ENCODE measurements at places on chromosomes 2 and 18.

- DNase-seq: no peak
Measured at GRCh38 chr2:230722207-230722885, 9.7 kb downstream of the CAB39 start.

- DNase-seq: no peak
Measured at GRCh38 chr18:30455741-30456140, 586.8 kb downstream of the DSC3 start.

DNA sequence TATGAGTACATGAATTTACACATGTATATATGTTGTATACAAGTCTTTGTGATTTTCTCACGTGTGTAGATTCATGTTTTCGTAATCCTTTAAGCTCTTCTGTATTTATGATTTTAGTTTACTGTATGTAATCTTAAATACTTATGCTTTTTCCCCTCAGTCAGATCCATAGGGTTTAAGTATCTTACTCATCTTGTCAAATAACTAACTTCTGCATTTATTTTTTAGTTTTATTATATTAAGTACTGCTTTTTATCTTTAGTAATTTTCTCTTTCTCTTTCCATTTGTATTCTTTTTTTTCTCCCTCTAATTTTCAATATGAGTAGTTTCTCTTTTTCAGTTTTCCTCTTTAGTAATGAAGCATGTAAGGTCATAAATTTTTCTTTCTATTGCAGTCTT lies 179.4 kb downstream of the LCLAT1 start:
- no peak for DNase-seq

GRCh38 chr2:85935746-85936208 lies 47.0 kb upstream of the ST3GAL5 start:
- DNase-seq: no peak

DNA sequence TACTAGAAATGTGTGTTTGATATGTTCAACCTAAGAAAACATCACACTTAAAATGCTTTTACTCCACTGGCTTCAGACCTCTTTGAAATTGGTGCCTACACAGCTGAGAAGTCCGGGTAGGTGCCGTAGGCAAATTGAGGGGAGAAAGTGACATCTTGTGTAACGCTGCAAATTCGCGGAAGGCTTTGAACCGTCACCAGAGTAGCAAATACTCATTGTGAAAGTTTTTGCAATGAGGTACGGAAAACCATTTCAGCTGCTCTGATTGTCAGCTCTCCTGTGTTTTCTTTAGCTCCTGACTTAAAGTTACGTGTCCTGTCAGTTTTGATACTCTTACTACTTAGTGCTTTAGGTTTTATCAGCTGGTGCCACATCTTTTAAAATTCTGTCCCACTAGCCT lies 224.5 kb downstream of the FAM210A start:
- DNase-seq: no peak

DNA sequence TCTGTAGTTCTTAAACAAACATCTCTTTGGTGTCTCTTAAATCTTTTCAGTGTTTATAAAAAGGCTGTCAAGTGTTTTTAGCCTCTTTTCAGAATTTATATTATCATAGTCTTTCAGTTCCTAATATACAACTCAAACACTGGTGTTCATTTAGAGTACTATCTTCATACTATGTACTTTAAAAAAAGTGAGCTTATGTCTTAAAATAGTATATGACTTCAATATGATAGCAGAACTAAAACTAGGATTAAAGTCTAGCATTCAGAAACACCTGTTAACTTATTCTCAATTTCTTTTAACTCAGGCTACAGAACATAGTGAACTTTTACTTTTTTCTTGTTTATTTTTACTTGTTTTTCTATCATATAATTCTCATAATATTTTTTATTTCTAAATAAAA lies 14.7 kb upstream of the IKZF2 start:
- DNase-seq: no peak

- DNase-seq: no peak
Measured at GRCh38 chr18:55185391-55185790, 226.1 kb upstream of the CCDC68 start.

DNA sequence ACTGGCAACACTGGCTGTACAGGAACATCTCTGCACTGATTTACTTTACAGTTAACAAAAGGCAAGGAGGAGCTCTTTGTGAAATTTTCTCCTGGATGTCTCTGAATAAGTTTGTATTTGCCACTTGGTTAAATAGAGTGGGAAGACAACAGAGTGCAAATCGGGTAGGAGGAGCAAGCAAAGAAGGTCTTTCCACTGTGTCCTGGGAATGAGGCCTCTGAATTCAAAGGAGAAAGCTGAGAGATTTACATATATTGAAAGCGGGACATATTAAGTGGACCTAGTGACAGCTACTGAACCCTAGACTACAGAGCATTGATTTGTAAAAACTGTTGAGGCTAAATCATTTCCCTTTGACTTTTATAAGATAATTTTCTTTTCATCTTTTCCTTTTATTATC lies 117.4 kb upstream of the CHRNA1 start:
- DNase-seq: no peak

GRCh38 chr2:12479065-12479601 lies 237.6 kb upstream of the TRIB2 start:
- DNase-seq: no peak

DNA sequence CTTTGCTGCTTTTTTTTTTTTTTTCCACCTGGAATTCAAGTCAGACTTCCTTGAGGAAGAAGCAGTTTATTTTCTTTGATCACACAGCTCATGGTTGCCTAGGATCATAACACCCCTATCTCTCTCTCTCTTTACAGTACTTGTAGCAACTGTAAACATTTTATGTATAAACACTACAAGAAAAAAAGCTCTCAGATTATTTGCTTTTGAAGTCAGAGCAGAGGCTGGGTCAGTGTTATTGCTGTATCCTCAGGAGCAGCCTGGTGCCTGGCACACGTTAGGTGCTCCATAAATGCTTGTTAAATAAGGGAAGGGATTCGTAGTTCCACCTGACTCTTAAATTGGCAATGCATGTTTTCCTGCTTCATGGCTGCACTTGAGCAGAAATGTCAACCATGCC lies 221.2 kb downstream of the TGIF1 start:
- DNase-seq: no peak

DNA sequence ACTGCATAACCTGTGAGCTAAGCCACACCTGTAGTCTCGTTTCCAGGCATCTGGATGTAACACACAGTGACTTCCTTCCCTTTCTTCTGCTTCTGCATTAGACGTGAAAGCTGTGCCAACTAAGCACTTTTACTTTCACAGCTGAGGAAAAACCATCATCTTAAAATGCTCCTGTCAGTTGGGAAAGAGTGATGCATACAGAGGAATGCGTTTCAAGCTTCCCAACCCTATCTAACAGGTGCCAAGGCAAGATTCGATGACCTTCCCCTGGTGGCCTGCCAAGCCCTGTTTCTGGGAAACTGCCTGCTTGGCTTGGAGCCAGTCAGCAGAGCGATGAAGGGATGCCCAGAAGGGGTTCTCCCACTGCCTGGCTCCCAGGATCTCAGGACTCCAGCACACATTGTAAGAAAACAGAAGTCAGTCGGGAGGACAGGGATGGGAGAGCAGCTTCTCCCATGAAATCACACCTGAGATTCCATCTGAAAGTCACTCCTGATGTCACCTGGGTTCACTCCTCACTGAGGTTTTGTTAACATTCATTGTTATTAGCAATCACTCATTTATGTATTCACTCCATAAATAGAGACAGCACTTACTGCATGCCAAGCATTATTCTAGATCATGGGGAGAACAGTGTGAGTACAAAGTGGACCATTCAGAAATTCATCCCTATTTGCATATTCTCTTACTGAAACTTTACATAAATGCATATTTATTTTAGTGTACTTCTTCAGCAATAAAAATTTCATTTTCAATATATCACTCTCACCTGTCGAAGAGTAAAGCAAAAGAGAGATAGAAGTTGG lies 64.1 kb downstream of the DTNA start:
- DNase-seq: no peak

DNA sequence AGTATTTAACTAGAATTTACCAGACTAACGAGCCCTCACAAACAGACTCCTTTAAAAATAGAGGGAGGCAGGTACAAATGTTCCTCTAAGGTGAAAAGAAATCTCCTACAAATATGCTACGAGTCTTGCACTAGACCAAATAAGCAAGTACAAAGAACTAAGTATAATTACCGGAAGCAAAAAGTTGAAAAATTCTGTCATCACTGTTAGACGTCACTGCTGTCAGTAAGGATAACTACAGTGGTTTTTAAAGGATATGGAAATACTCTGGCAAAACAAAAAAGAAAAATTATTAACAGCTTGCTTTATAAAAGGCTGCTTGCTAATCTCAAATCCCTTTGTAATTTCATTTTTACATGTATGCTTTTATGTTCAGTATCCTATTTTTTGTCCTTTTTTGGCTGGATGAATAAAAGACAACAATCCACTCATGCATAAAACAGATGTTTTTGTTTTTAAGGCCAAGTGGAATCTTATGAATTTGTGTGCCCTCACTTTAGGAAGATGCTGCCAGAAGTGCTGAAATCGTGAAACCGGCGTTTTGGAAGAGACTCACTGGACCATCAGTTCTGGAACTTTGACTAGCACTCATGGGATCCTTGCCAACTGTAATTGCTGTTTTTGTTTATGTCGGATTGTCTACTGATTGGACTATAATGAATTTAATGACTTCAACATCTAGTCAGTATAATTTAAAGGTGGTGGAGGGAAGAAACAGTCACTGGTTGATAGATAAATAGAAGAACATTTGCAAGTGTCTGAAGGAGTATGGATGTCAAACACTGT lies 6.7 kb downstream of the ZNF521 start:
- DNase-seq: no peak

DNA sequence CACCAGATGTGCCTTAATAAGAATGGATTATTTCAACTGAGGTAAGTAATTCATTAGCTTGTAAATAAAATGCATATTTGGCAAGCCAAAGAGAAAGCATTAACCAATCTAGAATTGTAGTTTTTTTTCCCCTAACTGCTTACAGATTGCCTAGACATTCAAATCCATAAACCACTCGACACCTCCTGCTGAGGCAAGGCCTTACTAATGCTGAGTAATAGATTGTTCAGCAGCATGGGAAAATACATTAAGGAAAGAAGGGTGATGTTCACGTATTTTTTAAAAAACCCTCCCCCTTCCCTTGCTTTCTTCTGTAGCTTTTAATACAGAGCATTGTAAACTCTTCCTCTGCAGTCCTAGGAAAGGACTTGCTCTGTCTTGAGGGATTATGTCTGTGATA lies 17.0 kb upstream of the LINC00305 start:
- DNase-seq: no peak

- no peak for DNase-seq
Measured at GRCh38 chr2:212939777-212940531, 211.5 kb downstream of the IKZF2 start.

DNA sequence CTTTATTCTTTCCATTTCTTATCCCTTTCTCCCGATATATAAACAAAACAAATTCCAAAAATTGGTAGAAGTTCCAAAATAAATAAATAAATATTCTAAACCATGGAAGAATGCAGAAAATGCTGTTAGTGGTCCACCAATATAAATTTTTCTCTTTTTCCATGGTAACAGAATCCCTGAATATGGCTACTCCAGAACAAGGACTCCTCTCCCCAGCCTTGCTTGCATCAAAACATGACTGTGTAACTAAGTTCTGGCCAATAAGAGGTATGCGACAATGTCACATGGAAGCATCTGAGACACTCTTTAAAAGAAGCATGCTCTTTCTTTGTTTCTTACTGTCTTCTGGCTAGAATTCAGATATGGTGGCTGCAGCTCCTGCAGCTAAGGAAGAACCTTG lies 325.1 kb upstream of the TANK start:
- no peak for DNase-seq

GRCh38 chr2:49043405-49043982 lies 110.8 kb downstream of the FSHR start:
- DNase-seq: no peak

DNA sequence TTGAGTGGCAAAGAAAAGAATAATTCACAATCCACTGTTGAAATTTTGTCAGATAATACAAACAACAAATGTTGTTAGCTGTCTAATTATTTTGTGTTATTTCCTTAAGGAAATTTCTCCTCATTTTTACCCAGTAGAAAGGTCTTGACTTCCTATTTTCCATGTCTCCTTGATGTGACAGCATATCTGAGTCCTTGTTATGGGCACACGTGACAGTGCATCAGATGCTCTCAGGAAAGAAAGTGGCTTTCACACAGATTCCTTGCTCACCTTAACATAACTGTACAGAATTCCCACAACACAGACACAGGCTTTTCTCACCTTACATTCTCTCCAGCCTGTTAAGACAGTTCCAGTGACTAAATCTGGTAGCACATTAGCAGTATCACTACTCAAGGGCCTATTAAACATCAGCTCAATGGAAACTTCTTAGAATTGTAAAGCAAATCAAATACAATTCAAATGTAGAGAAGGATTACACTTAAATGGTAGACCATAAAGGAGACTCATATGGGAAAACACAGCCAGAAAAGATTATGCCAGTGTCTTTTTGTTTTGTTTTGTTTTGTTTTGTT lies 30.2 kb upstream of the GPR55 start:
- DNase-seq: no peak

DNA sequence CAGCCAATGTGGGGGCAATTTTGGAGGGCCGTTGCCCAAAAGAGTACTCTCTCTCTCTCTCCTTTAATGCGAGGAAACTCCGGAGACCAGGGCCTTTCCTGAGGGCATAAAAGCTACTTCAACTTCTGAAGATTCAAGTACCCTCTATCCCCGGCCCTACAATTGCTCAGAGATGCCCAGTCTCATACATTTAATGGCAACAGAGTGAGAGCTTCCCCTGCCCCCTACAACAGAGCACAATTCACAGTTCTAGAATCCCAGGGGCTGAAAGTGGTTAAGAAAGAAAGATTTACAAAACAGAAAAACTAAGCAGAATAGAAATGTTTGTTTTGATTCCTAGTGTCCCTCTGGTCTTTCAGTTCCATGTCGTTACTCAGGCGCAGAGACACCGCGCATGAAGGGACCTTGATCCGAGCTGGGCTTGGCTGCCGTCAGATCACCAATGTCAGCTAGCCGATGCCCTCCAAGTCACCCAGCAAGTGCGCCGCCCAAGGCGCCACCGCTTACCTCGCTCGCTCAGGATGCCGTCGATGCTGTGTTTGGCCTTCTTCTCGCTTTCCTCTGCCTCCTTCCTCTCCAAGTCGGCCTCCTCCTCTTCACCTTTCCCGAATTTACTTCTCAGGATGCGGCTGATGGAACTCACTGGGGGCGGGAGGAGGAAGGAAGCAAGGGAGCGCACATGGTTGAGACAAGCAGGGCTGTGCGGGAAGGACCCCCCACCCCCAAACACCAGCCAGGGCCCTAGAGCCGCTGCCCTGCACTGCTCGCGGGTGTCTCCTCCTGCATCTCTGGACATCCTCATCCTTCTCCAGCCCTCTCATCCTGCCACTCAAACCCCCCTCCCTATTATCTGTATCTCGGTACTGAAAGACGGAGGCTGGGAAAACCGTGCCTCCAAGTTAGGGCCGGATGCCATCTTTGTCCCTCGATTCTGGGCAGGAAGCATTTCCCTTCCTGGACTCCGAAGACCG lies 4.9 kb downstream of the PAX3 start:
- DNase-seq: no peak

- no peak for DNase-seq
Measured at GRCh38 chr2:48849770-48850169, 94.2 kb upstream of the LHCGR start.
